Renal pelvis (tissue), 12 donors: ENCODE measurements at places on chromosomes 16 and 17.

GRCh38 chr17:78353834-78354233 lies 6.0 kb downstream of the SOCS3 start:
- DNase-seq = no peak

- DNase-seq = no peak
These were observed at the start of gene ANKFN1 for GRCh38 chr17:56152874-56153602. Gene ANKFN1 (plus strand): TSS chr17:56153475. CDS start chr17:56212668, 59,193 bp downstream.

DNA sequence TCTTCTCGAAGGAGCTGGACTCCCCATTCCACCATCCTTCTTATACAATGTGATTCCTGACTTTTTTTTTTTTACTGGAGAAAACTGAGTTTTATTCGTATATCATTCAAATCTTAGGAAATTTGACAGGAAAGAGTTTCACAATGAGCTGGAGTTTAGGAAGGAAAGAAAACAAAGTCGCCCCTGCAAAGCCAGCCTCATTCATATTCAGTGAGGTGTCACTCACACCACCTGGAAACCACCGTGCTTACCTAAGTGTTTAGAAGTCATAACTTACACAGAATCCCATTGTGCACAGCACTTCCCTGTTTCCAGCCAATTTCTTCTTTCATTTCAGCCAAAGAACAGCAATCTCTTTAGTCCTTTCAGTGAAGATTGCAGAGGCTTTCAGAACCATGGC lies 90.3 kb upstream of the CHMP6 start:
- no peak for DNase-seq

GRCh38 chr16:66275775-66276428 lies 90.6 kb upstream of the CDH5 start:
- DNase-seq = no peak

DNA sequence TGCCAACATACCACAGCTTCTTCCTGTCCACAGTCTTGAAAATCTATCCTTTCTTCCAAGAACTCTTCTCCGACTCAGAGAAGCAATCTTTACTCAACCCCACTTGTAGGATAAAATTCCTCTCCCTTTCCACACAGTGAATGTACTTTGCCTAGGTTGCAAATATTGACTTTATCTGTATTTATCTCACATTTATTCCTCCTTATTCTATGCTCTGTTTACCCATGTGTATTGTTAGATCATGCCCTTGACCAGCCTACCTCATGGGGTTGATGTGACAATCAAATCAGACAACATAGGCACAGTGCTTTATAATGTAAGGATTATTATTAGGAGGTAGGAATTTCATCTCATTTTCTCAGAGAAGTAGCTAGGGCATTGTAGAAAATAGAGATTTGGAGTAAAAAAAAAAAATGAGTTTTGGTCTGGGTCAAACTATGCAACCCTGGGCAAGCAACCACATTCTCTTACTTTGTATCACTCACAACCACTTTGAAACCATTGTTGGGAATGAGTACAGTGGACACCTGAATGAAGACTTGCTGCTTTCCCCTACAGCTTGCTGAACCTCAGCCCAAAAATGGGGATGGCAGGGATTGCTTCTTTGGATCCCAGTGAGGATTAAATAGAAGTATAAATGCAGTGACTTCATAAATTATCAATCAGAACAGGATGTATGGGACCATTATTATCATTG lies 9.1 kb upstream of the SLC35B1 start:
- DNase-seq = no peak

DNA sequence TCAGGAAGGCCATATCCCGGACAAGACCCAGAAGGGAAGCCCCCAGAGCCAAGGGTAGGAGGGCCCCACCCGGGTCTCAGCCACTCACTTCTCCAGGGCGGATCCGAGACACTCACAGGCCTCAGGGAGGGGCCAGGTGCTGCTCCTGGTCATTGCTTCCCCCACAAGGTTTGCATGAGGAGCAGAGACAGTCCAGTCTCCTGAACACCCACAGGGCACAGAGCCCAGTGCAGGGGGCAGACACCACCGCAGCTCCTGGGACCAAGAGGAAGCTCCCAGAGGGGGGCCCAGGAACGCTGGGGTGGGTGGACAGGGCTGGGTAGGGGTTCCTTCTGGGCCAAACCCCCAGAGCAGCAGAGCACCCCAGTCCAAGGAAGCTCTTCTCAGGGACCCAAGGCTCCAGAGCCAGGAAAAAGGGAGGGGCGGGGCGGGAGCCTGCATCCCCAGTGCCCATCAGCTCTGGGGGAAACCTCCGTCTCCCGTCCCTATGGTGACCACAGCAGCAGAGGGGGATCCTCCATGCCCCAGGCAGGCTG lies 709 bp upstream of the MRPL28 start:
- no peak for DNase-seq

DNA sequence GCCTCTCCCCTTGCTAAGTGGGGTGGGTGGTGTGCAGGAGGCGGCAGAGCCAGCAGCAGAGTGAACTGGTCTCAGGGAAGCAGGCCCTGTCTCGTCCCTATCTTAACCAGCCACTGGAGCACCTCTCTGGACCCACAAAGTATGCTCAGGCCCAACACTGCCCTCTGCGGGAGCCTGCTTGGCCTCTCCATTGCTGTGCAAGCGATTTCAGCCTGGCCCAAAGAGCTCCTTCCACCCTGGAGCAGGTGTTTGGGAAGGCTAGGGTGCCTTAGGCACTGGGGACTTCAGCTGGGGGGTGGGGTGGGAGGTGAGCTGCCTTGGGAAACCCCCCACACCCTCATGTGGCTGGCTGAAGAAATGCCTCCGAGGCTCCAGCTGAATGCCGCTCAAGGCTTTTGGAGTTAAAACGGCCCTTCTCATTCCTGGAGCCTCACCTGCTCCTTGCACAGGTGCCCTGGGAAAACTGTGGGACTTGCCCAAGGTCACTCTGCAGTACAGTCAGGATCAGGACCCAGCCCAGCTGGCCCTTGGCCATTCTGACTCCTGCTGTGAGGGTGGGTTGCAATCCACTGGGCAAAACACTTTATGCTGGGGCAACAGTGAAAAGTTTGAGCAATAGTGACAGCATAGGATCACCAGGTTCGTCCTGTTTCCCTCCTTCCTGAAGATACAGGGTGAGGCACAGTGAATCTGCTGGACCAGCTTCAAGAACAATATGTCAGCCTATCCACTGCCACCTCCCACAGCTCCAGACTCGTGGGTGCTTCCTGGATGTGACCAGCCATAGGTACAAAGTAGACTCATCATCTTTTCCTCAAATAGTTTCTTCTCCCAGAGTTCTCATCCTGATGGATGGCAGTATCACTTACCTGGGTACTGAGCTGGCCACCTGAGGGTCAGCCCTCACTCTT lies 5.9 kb upstream of the UBE2O start:
- no peak for DNase-seq

DNA sequence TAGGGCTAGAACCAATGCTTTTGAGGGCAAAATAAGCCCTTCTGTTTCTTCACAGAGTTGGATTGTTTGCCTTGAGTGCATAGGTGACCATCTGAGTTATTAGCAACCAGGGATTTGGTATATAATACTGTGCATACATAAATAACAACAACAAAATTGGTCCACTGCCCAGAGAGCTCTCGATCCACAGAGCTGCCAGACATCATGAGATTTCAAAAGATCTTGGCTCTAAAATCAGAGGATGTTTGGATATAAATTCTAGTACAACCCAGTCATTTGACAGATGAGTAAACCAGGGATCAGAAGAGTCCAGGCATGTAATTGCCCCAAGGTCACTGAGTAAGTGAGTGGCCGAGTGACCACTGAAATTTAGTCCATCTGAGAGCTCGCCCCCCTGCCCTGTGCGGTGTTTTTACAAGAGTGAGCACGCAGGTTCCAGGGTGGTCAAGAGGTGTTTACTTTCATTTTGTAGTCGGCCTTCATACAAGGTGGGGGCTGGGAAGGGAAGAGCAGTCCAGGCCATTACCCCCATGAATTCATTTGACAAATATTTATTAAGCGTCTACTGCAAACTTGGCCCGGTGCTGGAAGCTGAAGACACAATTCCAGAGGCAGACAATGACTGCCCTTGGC lies 1.8 kb upstream of the MT2A start:
- DNase-seq = no peak
